ENCODE measurements at places on chromosomes 2 and 18.

GRCh38 chr18:59022167-59022945 lies 117.3 kb upstream of the SEC11C start:
- no peak for DNase-seq

GRCh38 chr18:79529296-79529695 lies 133.6 kb downstream of the NFATC1 start:
- DNase-seq: no peak

GRCh38 chr2:141557329-141558095 lies 573.3 kb downstream of the LRP1B start:
- DNase-seq: no peak

DNA sequence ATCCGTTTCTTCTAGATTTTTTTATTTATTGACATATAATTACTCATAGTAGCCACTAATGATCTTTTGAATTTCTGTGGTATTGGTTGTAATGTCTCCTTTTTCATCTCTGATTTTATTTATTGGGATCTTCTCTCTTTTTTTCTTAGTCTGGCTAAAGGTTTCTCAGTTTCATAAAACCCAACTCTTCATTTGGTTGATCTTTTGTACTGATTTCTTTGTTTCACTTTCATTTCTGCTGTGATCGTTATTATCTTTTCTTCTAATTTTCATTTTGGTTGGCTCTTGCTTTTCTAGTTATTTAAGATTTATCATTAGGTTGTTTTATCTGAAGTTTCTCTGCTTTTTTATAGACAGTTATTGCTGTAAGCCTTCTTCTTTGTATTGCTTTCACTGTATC lies 463.6 kb upstream of the CRIM1 start:
- no peak for DNase-seq

GRCh38 chr2:168526641-168527040 lies 70.6 kb downstream of the CERS6 start:
- no peak for DNase-seq

DNA sequence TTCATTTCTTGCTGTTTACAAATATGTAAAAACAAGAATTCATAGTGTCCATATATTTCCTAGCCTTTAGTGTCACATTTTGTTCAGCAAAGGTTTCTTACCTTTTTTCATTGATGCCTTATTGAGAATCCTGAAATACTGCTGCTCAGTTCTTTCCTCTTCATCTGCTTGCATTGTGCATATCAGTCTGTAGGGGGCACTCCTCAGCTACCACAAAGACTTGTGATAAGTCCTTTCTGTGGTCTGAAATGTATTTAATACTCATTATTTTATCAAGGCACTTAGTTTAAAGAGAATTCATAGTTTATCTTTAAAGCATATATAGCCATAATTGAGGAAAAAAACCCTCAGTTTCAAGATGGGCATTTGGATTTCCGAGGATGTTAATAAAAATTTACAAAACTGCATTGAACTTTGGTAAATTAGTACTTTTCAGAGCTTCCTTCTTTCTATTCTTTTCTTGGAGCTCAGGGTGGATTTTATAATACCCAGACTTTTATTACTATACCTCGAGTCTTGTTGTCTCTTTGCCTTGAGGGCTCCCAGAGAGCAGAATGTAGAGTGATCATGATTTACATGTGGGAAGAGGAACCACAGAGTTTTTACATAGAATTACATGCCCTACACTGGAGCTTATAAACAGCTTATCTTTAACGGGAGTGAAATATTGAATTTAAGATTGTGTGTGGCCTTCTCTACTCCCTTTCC lies 570.1 kb downstream of the PLCL1 start:
- no peak for DNase-seq

GRCh38 chr2:68749345-68749744 lies 14.7 kb downstream of the ARHGAP25 start:
- no peak for DNase-seq

DNA sequence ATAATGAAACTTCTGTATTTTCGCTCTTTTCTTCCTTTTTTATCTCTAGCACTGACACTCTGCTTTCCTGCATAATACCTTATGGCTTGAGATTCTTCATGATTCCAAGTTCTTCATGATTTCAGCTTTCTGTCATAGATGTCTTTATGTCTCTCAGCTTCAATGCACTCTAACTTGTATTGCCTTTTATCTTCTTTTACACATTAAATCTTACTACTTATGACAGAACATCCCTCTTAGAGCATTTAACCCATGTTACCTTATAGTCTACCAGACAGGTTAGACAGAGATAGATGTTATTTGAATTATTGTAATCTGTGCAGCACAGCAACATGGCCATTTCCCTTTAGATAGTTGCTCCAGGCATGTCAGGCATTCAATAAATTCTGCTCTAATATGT lies 1475.7 kb upstream of the TMEFF2 start:
- DNase-seq: no peak

DNA sequence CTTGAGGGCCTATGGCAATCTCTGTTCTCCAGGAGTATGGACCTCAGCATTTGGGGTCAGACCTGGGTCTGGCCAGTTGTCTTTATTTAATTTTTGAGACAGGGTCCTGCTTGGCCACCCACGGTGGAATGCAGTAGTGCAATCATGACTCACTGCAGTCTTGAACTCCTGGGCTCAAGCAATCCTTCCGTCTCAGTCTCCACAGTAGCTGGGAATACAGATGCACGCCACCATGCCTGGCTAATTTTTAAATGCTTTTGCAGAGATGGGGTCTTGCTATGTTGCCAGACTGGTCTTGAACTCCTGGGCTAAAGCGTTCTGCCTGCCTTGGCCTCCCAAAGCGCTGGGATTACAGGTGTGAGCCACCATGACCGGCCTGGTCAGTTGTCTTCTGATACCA lies 46.4 kb upstream of the INHBB start:
- no peak for DNase-seq

GRCh38 chr18:24270937-24271380 lies 126.7 kb downstream of the OSBPL1A start:
- no peak for DNase-seq

DNA sequence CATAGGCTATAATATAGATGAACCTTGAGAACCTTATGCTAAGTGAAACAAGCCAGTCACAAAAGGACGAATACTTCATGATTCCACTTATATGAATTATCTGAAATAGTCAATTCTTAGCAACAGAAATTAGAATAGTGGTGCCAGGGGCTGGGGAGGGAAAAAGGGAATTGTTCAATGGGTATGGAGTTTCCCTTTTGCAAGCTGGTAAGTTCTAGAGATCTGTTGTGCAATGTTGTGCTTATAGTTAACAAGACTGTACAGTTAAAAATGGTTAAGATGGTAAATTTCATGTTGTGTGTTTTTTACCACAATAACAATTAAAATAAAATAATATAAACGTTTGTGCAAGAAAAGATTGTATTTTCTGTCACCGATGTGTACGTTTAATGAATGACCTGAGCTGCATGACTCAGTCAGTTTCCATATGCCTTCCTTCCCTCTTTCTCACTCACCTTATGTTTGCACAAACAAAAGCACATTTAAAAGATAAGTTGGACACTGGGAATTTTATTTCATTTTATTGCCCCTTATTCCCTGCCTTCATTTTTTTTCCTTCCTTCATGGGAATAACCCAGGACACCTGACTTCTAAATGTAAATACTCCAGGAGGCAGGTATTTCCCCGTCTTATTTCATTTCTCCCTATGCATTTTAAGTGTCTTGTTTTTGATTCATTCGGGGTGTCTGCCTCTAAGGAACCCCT lies 143.7 kb upstream of the TTC39C start:
- DNase-seq: no peak

- DNase-seq: no peak
Observed at GRCh38 chr18:40524881-40525280, 1430.2 kb upstream of the PIK3C3 start.

- no peak for DNase-seq
Observed at GRCh38 chr2:72554381-72554780, 271.5 kb downstream of the EXOC6B start.

DNA sequence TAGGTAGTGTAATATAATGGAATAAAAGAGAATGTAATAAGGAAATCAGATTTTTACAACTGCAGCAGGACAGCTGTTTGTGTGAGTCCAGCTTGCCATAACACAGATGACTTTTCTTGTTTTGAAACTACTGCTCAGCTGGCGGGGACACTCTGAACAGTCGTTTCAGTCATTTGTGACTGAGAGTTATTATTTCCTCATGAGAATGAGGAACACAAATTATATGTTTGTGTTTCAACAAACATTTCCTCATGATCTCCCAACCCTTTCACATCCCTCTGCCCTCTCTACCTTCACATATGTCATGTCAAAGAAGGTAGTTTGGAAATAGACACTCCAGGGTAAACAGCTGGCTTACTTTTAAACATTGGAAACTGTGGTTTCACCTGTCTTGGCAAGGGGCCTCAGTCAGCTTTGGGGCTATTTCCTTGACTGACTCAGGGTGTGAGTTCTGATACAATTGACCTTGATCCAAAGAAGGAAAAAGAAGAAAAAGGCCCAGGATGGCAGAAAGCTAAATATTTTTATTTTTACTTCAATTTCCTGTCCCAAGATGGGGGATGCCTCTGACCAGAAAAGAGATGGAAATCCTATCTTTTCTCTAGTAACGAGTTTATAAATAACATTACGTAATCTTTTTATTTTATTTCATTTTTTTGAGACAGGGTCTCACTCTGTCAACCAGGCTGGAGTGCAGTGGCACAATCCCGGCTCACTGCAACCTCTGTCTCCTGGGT lies 593 bp downstream of the SP140L start:
- no peak for DNase-seq

All from memory B cell (primary cell).